ENCODE measurements at places on chromosomes 13 and 19.
A peak's percentile ranks its signal among the peaks of the same experiment; 100 is the strongest.

DNA sequence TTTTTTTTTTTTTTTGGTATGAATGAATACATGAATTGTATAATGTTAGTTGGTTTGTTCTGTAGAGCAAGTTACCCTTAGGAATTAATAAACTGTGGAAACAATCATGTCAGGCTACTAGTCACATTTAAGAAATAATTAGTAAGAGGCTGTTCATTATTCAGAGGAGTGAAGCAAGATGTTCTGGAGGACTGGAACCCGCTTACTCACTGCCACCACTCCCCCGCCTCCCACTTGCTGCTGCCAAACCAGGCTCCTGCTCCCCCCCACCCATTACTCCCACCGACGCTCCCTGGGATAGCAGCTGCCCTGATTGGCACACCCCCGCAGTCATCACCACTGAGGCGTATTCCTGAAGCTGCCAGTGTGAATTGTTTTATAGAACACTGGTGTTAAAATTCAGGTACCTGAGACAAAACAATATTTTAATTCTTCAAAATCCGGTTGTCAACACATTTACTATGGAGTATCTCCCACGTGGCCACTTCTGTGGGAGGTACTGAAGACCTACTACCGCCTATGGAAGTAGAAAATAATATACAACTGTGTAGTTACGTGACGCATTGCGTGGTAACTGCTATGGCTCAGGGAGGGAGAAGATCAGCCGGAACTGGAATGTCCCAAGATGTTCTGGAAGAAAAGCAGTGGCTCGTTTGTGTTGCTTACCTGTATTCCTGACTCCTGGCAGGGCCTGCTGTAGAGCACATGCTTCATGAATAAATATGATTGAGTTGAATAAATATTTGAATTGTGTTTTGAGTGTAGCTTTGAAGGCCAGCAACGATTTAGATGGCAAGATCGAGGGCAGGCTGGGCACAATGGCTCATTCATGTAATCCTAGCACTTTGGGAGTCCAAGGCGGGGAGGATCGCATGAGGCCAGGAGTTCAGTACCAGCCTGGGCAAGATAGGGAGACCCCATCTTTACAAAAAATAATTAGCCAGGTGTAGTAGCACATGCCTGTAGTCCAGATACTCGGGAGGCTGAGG lies 1.7 kb downstream of the DPY19L3 start:
- H3K27me3 ChIP-seq: no peaks in the 10 kb centered on the region
- no peak for DNase-seq
- H3K4me3 ChIP-seq: peak overlapping the region; percentile 86
- no peaks in the 10 kb centered on the region for H3K36me3 ChIP-seq
- H3K4me1 ChIP-seq: peaks cover 19% of the 10 kb centered on the region

DNA sequence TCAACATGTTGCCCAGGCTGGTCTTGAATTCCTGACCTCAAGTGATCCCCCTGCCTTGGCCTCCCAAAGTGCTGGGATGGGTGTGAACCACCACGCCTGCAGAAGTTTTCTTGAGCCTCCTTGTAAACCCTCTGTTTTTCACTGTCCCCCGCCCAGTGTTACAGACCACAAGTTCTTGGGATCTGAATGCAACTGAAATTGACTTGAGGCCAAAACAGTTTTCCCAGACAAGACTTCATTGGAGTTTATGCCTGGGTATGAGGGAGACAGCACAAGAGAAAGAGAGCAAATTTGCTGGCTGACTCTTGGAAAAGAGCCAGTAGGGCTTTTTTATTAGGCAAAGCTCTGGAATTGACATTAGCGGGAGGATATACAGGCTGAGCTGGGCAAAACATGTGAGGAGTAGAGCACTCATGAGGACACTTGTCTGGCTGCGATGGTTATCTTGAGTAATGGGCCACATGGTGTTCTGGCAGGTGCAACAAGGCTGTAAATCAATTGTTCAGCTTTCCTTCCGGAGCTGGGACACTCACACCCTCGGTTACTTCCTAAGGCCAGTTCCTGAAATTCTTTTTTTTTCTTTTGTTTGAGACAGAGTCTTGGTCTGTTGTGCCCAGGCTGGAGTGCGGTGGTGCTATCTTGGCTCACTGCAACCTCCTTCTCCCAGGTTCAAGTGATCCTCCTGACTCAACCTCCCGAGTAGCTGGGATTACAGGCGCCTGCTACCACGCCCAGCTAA lies 12.7 kb upstream of the HNRNPL start:
- peak overlapping the region; percentile 61 for H3K27ac ChIP-seq
- DNase-seq: no peak
- no peaks in the 10 kb centered on the region for H3K27me3 ChIP-seq
- peak overlapping the region; percentile 63 for H3K4me3 ChIP-seq
- no peaks in the 10 kb centered on the region for H3K36me3 ChIP-seq

- H3K27me3 ChIP-seq: no peaks in the 10 kb centered on the region
- H3K36me3 ChIP-seq: peaks cover 4% of the 10 kb centered on the region
- no peak overlapping the region for H3K27ac ChIP-seq
- no peak for DNase-seq
- no peak overlapping the region for H3K4me3 ChIP-seq
Measured at GRCh38 chr19:35650581-35650980, 2.5 kb downstream of the COX6B1 start.

DNA sequence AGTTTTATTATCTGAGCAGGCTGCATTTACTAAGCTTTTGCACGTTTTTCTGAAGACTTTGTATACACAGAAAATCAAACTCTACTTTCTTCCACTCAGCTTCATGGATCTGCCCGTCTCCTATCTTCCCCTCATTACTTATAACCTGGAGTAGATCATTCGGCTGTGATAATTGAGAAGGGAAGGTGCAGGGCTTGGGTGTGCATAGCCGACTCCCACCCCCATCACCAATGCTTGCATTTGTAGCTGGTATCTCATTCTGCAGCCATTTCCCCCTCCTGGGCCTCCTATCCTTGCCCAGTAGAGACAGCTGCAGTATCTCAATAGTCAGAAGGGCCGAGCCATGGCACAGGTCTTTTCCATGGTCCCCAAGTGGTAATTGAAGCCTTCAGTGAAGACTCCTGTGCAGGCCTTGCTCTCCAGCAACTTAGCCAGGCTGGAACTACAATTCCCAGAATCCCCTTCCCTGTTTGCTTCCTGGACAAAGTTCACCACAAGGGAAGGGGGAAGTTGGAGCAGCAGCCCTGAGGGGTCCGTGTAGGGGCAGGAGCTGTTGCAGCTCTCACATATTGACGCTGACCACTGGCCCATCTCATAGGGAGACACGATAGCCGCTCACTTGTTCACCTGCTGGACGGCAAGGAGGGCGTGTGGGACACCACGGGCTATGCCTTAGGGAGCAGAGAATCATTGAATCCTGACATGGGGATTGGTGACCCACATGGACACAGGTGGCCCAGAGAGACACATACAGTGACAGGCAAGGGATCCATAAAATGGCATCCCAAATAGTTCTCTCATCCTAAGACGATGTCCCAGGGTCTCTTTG lies 2.1 kb upstream of the SIGLEC8 start:
- H3K36me3 ChIP-seq: no peaks in the 10 kb centered on the region
- no peak for DNase-seq
- peaks cover 3% of the 10 kb centered on the region for H3K4me1 ChIP-seq
- H3K27ac ChIP-seq: no peak overlapping the region
- H3K4me3 ChIP-seq: no peak overlapping the region

DNA sequence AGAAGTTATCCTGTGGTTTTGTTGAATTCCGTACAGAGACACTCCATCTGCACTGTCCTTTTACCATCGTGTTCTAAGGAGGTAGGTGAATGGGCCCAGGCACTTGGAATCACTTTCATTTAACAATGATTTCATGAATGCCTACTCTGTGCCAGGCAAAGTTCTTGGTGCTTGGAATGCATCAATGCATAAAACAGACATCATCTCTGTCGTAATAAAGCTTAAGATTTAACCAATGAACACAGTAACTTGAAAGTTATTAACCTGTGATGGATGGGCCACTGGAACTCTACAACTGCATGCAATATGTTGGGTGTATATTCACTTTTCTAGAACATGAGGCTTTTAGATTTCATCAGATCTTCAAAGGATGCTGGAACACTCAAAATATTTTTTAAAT lies 14.1 kb upstream of the STARD13 start:
- no peaks in the 10 kb centered on the region for H3K36me3 ChIP-seq
- no peaks in the 10 kb centered on the region for H3K4me1 ChIP-seq
- DNase-seq: no peak
- H3K4me3 ChIP-seq: no peak overlapping the region
- no peak overlapping the region for H3K27ac ChIP-seq
- peaks cover 10% of the 10 kb centered on the region for H3K27me3 ChIP-seq

DNA sequence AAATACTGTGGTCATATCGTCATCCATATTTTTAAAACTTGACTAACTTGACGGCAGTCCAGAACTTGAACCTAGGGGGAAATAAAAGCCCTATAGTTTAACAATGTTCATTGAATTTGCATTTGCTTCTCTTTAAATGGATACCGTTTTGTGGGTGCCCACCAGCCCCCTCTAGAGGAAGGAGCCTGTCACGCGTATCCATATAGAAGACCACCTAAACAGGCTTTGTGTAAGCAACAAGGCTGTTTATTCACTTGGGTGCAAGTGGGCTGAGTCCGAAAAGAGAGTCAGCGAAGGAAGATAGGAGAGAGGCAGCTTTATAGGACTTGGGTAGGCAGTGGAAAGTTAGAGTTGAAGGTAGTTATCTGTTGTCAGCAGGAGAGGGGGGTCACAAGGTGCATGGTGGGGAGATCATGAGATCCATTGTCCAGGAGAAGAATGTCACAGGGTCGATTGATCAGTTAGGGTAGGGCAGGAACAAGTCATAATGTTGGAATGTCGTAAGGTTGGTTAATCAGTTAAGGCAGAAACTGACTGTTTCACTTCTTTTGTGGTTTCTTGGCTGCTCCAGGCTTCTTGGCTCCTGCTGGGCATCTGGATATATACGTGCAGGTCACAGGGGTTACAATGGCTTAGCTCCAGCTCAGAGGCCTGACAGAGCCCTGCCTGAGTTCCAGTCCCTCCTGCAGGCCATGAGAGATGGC lies 42.5 kb upstream of the ANKRD10 start:
- H3K27me3 ChIP-seq: peaks cover 13% of the 10 kb centered on the region
- no peaks in the 10 kb centered on the region for H3K36me3 ChIP-seq
- H3K4me3 ChIP-seq: no peak overlapping the region
- H3K4me1 ChIP-seq: no peaks in the 10 kb centered on the region
- peak overlapping the region; percentile 39 for H3K27ac ChIP-seq
- no peak for DNase-seq

DNA sequence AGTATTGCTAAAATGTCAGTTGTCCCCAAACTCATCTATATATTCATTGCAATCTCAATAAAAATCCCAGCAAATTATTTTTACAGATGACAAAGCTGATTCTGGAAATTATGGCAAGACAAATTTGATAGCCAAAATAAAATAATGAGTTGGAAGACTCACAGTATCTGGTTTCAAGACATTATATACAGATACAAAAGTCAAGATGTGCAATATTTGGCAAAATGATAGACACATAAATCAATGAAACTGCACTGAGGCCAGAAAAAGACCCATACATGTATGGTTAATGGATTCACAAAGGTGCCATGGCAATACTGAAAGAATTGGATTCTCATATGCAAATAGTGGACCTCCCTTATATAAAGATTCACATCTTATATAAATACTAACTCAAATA lies 24.2 kb downstream of the ZNF45 start:
- no peak overlapping the region for H3K4me3 ChIP-seq
- DNase-seq: no peak
- no peak overlapping the region for H3K27ac ChIP-seq
- H3K36me3 ChIP-seq: peaks cover 53% of the 10 kb centered on the region
- no peaks in the 10 kb centered on the region for H3K4me1 ChIP-seq

GRCh38 chr19:56994251-56995017 lies 125.4 kb upstream of the USP29 start:
- no peaks in the 10 kb centered on the region for H3K36me3 ChIP-seq
- H3K4me3 ChIP-seq: no peak overlapping the region
- no peak overlapping the region for H3K27ac ChIP-seq

GRCh38 chr19:15469513-15470297 lies 5.4 kb upstream of the RASAL3 start:
- H3K4me3 ChIP-seq: peak overlapping the region; percentile 76
- peak; percentile 19 for DNase-seq
- peak overlapping the region; percentile 70 for H3K27ac ChIP-seq
- H3K27me3 ChIP-seq: peaks cover 34% of the 10 kb centered on the region
- H3K36me3 ChIP-seq: no peaks in the 10 kb centered on the region

GRCh38 chr19:16268676-16269319 lies 55.8 kb upstream of the KLF2 start:
- no peak overlapping the region for H3K27ac ChIP-seq
- peaks cover 49% of the 10 kb centered on the region for H3K4me1 ChIP-seq
- no peaks in the 10 kb centered on the region for H3K36me3 ChIP-seq
- no peak overlapping the region for H3K4me3 ChIP-seq
- H3K27me3 ChIP-seq: no peaks in the 10 kb centered on the region

- H3K36me3 ChIP-seq: peaks cover 8% of the 10 kb centered on the region
- no peak overlapping the region for H3K4me3 ChIP-seq
- DNase-seq: no peak
- H3K4me1 ChIP-seq: peaks cover 35% of the 10 kb centered on the region
- H3K27me3 ChIP-seq: no peaks in the 10 kb centered on the region
Measured at GRCh38 chr19:4057931-4058692, 8.6 kb downstream of the ZBTB7A start.

GRCh38 chr13:49225223-49226042 lies 5.3 kb downstream of the MLNR start:
- H3K27ac ChIP-seq: no peak overlapping the region
- H3K27me3 ChIP-seq: peaks cover 29% of the 10 kb centered on the region
- no peak overlapping the region for H3K4me3 ChIP-seq

- no peak overlapping the region for H3K4me3 ChIP-seq
- H3K27ac ChIP-seq: no peak overlapping the region
- peaks cover 4% of the 10 kb centered on the region for H3K4me1 ChIP-seq
- no peaks in the 10 kb centered on the region for H3K36me3 ChIP-seq
Measured at GRCh38 chr13:34152409-34152808, 334.5 kb downstream of the RFC3 start.

DNA sequence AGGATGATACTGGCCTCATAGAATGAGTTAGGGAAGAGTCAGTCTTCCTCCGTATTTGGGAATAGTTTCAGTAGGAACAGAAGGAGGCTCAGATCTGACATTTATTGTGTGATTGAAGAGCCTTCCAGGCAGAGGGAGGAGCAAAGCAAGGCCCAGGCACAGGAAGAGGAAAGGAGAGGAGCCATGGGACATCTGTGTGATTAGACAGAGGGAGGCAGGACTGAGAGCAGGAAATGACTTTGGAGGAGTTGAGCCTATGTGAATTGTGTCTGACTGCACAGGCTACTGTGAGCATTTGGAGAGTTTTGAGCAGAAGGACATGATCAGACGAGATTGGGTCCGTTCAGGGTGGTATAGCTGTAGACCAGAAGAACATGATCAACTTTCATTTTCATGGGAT lies 8.5 kb downstream of the SIGLEC7 start:
- H3K36me3 ChIP-seq: no peaks in the 10 kb centered on the region
- H3K4me1 ChIP-seq: peaks cover 11% of the 10 kb centered on the region
- H3K27me3 ChIP-seq: peaks cover 49% of the 10 kb centered on the region
- no peak for DNase-seq
- no peak overlapping the region for H3K27ac ChIP-seq

- peaks cover 27% of the 10 kb centered on the region for H3K4me1 ChIP-seq
- peak overlapping the region; percentile 61 for H3K4me3 ChIP-seq
- peak; percentile 81 for DNase-seq
- H3K27me3 ChIP-seq: no peaks in the 10 kb centered on the region
- H3K36me3 ChIP-seq: peaks cover 10% of the 10 kb centered on the region
Measured at GRCh38 chr13:99542788-99543406, 41.6 kb downstream of the TM9SF2 start.
